ENCODE measurements at places on chromosomes 4 and X.
A peak's percentile ranks its signal among the peaks of the same experiment; 100 is the strongest.

GRCh38 chr4:10346023-10346422 lies 111.2 kb downstream of the ZNF518B start:
- no peak for DNase-seq

GRCh38 chr4:15240764-15241163 lies 187.1 kb upstream of the C1QTNF7 start:
- DNase-seq, result peak; percentile 39

DNA sequence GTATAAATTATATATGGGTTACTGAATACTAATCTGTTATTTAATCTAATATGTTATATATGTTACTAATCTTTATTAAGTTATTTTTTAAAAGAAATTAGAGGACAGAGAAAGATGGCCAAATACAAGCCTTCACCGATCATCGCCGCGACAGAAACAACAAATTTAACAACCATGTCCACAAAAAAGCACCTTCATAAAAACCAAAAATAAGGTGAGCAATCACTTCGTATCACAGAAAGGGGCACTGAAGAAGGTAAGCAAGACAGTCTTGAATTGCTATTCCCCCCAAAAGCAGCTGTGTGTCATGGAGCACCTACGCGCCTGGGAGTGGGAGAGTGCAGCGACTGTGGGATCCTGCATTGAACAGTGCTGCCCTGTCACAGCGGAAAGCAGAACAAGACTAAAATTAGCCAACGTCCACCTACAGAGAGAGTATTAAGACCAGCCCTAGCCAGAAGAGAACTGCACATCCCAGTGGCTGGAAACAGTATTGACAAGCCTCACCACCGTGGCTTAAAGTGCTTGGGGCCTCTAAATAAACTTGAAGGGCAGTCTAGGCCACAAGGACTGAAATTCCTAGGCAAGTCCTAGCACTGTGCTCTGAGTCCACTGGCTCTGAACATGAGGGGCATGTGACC lies 38.5 kb downstream of the LRBA start:
- DNase-seq, result no peak

GRCh38 chr4:139933104-139933503 lies 220.9 kb downstream of the MAML3 start:
- no peak for DNase-seq
